COR-L47 (cell line): ENCODE measurements at places on chromosomes 1 and 21.

- no peak for DNase-seq
Observed at GRCh38 chr21:39085843-39086405, 97.3 kb downstream of the PSMG1 start.

DNA sequence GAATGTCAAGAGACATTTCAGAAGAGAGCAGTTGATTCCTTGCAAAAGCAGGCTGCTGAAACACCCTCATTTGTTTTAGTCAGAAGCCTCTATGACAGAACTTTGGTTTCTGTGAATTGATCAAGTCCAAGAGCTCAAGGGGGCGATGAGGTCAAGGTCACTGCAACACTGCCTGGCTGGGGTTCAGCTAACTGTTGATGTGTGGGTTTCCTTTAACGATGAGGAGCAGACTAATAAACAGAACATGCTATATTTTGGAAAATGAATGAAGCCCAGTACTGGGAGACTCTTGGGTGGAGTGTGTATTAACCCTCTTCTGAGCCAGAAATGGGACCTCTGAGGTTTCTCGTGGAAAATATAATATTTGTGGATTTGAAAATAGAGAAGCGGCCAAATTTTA is 109.3 kb downstream of the ZC3H11B start:
- no peak for DNase-seq

- DNase-seq = no peak
Observed at GRCh38 chr1:161066694-161067093, 3.0 kb downstream of the ARHGAP30 start.

DNA sequence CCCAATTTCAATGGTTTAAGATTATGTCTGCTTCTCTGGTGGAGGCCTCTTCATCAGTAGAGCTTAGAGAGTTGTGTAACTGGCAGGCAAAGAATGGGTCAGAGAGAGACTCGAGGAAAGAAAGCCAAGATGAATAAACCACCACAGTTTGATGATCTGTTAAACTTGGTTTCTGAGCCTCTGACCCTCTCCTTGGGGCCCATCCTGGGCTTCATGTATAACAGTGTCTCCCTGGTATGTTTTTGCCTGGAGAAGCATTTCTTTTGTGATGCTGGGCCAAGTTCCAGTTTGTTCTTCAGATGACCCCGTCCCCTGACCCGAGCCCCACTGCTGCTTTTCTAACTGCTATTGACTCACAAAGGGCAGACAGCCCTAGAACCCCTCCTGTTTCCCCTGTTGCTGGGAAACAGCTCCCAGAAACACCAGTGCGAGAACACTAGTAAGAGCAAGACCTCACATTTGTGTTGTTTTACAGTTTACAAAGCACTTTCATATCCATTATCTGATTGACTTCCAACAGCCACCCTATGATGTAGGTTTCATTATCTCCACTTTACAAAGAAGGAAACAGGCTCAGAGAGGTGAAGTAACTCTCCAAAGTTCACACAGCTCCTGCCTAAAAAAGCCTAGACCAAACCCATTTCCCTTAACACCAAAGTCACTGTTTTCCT is 9.0 kb downstream of the CD2 start:
- no peak for DNase-seq

- DNase-seq = no peak
Observed at GRCh38 chr21:45550522-45551210, 8.4 kb upstream of the SLC19A1 start.

DNA sequence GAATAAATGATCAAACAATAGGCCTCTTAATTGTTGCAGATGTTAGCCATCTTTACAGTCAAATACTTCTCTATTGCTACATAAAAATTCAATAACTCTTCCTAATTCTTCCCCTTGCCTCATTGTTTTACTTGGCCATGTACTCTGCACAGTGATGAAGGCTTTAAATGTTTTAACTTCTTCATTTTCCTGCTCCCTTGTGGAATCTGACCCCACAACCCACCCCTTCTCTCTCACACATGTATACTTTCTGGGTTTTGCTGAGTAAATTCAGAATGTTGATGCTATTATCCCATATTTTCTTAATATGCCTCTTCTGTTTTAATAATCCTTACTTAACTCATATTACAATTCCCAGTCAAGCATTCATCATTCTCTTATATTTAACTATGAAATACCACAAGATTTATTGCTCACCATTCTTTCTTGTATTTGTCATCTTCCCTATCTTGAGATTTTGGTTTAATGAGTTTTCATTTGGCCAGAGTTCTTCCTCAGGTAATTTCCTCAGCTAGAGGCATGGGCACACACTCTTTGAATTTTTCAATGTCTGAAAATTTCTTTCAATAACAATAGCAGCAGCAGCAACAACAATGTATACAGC is 327.8 kb upstream of the USP24 start:
- DNase-seq = no peak

DNA sequence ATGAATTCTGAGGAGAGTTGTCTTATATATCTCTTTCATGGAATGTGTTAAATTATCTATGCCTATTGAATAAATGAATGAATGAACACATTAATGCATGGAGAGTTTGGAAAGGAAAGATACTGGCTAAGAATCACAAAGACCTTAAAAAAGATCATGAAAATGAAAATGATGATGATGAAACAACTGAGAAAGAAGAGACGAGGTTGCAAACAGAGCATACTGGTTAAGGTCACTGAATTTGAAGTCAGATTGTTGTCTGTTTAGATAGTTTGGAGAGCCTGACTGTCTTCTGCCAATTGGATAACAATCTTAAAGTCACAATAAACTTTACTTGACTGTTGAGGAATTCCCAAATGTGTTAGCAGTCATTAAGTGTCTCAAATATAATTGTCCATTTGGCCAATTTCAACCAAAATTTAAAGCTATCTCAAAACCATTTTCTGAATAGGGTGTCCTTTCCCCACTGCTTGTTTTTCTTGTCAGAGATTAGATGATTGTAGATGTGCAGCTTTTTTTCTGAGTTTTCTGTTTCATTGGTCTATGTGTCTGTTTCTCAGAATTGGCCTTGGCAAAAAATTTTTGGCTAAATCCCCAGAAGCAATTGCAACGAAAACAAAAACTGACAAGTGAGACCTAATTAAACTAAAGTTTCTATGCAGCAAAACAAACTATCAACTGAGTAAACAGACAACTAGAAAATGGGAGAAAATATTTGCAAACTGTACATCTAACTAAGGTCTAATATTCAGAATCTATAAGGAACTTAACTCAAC is 132.2 kb downstream of the PTGER3 start:
- no peak for DNase-seq

DNA sequence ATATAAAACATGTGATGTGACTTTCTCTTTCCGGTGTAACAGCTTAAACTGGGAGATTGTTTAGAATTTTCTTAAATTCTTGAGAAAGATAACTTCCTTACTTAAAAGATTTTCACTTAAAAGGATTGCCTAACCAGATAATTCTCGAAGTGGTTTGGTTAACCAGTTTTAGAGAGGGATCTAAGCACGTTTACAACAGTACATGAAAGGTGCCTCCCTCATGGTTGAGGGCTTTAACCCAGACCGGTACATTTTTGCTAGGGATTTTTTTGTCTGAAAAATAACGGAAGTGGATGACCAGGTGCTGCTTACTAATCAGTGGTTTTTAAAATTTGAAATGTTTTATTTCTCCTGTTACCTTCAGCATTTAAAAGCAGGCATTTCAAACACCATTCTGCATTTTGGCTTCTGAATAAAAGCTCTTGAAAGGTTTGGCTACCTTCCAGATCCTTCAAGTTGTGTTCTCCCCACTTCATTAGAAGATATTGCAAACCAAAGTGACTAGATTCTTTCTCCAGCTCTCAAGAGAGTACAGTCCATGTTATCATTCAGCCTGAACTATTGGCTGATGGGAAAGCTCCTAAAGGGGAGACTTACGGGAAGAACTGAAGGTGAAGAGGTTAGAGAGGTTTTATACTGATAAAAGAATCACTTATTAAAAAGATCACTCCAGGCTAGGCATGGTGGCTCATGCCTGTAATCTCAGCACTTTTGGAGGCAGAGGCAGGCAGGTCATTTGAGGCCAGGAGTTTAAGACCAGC is 12.8 kb downstream of the S100PBP start:
- no peak for DNase-seq

DNA sequence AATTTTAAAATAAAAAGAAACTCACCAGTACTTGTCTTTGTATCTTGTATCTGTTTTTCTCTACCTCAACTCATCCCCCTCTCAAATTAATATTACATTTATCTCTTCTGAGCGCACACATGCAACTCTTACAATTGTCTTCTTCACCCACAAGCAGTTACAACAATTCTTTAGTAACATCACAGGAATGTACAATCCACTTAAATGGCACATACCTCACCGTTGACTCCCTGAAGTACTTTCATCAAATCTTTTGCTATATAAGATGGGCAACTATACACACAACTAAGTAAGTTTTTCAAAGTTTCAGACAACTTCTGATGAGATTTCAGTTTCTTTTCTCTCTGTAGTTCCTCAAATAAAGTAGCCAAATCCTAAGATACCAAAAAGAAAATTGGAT is 28.3 kb downstream of the HEATR1 start:
- DNase-seq = no peak

GRCh38 chr21:30638686-30639085 is 3.7 kb downstream of the KRTAP20-2 start:
- DNase-seq = no peak

- DNase-seq = no peak
Observed at GRCh38 chr1:168976267-168976666, 130.2 kb upstream of the ATP1B1 start.

- DNase-seq = no peak
Observed at GRCh38 chr1:167184081-167184480, 36.6 kb upstream of the POU2F1 start.

DNA sequence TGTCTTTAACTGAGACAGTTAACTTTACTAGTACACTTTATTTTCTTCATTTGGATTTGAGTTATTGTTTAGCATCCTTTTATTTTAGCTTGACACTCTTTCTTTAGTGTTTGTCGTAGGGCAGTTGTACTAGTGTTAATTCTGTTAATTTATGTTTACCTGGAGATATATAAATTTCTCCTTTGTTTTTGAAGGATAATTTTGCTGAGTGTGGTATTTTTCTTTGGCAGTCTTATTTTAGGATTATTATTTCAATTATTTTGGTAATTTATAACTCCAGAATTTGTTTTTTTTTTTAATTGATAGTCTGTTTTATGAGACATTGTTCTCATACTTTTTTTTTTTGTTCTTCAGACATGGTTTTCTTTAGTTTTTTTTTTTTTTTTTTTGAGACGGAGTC is 73.8 kb upstream of the CHODL start:
- DNase-seq = no peak

DNA sequence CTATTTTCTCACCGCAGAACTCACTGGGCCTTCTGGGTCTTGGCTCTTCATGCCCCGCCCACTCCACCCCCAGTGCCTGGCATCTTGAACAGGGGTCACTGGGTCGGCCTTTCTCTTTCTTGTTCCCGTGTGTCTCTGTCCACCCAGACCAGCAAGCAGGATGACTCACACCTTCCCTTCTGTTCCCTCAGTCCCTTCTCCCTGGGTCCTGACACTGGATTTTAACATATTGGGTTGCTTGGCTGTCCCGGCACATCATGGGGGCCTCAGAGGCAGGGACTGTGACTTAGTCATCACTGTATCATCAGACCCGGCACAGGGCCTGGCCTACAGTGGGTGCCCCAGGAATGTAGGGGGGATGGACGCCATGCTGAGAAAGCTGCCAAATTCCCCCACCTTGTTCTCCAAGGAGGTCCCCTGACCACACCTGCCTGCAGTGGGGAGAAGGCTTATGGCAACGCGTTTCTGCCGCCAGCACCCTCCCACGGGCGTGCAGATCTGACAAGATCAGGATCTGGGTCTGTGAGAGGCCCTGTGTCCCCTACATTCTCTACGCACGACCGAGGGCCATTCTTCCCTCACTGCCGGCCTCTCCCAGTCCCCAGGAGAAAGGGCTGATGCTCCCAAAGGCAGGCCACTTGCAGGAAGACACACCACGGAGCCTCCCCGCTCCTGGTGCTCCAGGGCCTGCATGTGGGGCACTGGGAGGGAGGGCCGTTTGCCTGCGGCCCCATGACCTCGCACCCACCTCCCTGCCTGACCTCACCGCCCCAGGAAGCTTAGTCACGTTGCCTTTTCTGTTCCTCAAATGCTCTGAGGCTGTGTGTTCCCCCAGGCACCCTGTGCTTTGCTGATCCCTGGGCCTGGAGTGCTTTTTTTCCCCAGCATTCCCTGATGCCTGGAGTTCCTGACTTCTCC is 157.2 kb upstream of the TMEM51 start:
- DNase-seq = no peak

DNA sequence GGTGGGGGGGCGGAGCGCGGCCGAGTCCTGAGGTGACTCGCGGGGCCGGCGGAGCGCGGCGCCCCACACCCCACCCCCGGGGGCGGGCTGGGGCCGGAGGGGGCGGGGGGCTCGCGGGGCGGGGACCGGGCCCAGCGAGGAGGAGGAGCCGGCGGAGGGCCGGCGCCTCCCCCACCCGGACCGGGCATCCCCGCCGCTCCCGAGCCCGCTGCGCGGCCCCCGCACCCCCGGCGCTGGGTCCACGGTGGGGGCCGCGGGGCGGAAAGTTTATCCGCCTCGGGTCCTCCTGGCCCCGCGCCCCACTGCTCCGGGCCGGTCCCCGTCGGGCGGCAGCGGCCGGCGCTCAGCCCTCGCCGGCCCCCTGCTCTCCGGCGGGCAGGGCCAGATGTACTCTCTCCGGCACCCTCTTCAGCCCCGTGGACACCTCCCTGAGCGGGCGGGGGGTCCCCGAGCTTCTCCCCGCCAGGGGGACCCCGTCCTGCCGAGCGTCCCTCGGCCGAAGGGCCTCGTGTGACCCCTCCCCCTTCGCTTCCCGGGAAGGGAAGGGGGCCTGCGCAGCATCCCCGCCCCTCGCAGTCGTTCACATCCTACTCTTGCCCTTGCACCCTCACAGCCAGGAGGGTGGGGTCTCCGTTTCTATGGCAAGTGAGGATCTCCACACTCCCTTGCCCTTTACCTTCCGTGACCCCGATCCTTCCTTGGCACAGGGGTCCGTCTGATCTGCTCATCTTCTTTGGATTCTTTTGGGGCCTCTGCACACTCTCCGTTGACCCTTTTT is 663 bp downstream of the CAMTA1 start:
- peak; percentile 38 for DNase-seq

GRCh38 chr1:178619042-178619927 is 105.8 kb upstream of the RALGPS2 start:
- no peak for DNase-seq

- DNase-seq = no peak
Observed at GRCh38 chr1:172180501-172181285, 239.8 kb upstream of the C1orf105 start.

- no peak for DNase-seq
Observed at GRCh38 chr21:34812504-34813265, 143.9 kb downstream of the CLIC6 start.

DNA sequence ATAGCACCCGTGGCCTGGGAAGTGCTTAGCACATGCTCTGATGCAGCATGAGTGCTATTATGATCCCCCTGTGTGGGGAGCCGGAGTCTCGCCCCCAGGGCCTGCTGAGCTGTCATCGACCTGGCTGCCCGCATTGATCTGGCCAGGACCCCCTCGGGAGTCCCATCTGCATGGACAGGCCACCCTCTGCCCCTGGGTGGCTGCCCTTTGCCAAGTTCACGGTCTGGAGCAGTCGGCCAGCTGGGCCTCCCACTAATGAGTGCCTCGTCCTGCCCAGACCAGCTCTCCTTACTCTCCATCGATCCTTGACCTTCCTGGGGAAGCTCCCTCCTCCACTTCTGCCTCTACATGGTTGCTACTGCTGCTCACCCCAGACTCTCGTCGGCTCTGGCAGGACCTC is 121.8 kb upstream of the RUNX3 start:
- no peak for DNase-seq
